Adrenal gland (tissue), 19 donors: ENCODE measurements at places on chromosomes 7 and 10. TPM values are rescaled to one million over a fixed set of nuclear protein-coding genes. Genes with fewer than 3 reads are reported as not detected.

The JAZF1 gene
- polyA plus RNA-seq, result 180 TPM

The BMPER gene
- polyA plus RNA-seq, result 0.32 TPM

The CYP2C19 gene
- not detected for polyA plus RNA-seq

The PON1 gene
- 0.54 TPM for polyA plus RNA-seq

The TSPAN13 gene
- polyA plus RNA-seq, result 53.6 TPM

The KIF11 gene
- polyA plus RNA-seq, result 2.8 TPM

The GIMAP1 gene
- polyA plus RNA-seq, result 4.2 TPM

The HKDC1 gene
- polyA plus RNA-seq, result 0.20 TPM

The GARIN1A gene
- polyA plus RNA-seq, result 6.4 TPM

The AKR1D1 gene
- polyA plus RNA-seq, result not detected

The FAM20C gene
- polyA plus RNA-seq, result 7.5 TPM

The SRRT gene
- 226 TPM for polyA plus RNA-seq

The CPA2 gene
- polyA plus RNA-seq, result 0.15 TPM

The VWDE gene
- polyA plus RNA-seq, result 11.1 TPM

The FAM25C gene
- polyA plus RNA-seq, result not detected

The SLC35G1 gene
- 6.9 TPM for polyA plus RNA-seq

The SLC13A1 gene
- not detected for polyA plus RNA-seq

The PDE1C gene
- 1.5 TPM for polyA plus RNA-seq

The GDF2 gene
- polyA plus RNA-seq, result not detected

The COBL gene
- polyA plus RNA-seq, result 1.4 TPM

The PLXNA4 gene
- 4.0 TPM for polyA plus RNA-seq

The LAMB1 gene
- 164 TPM for polyA plus RNA-seq

The NOM1 gene
- 7.7 TPM for polyA plus RNA-seq

The EGR2 gene
- polyA plus RNA-seq, result 4.2 TPM

The TMEM176B gene
- polyA plus RNA-seq, result 33.6 TPM

The ANKRD61 gene
- 0.13 TPM for polyA plus RNA-seq

The DGKI gene
- 0.71 TPM for polyA plus RNA-seq

The LIPK gene
- not detected for polyA plus RNA-seq

The TMEM178B gene
- polyA plus RNA-seq, result 0.56 TPM

The ATG9B gene
- polyA plus RNA-seq, result 2.1 TPM

The DLX6 gene
- not detected for polyA plus RNA-seq
